Dorsolateral prefrontal cortex (tissue), 122 donors: ENCODE measurements at places on chromosomes 2 and 18.

DNA sequence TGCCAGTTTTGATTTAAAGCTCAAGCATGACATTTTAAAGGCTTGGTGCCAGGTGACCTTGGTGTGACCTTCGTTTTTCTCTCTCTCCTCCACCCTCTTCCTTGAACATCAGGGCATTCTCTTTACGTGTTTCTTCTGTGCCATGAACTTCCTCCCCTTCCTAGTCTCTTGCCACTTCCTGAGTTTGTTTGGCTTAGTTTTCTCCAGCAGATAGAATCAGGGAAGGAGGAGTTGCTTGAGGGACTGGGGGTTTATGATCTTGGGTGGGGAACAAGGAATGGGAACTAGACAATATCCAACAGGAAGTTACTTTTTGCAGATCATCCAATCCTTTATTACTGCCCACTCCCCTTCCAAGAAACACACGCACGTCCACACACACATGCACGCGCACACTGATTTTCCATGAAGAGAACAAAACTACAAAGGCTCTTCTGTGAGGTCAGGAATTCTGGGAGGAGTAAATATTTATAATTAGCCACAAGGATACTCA is 210.6 kb upstream of the EPAS1 start:
- no peak for DNase-seq

DNA sequence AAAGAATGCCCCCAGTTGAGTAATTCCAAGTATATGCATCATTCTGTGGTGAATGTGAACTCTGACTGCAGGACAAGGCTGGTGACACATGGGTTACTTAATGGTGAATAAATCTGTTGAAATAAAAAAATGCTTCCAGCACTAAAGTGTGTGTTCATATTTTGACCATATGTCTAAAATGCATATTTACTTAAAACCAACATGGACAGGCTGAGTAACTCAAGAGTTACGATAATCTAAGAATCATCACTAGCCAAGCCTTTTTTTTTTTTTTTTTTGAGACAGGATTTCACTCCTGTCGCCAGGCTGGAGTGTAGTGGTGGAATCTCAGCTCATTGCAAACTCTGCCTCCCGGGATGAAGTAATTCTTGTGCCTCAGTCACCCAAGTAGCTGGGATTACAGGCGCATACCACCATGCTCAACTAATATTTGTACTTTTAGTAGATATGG is 47.1 kb upstream of the CCBE1 start:
- no peak for DNase-seq

DNA sequence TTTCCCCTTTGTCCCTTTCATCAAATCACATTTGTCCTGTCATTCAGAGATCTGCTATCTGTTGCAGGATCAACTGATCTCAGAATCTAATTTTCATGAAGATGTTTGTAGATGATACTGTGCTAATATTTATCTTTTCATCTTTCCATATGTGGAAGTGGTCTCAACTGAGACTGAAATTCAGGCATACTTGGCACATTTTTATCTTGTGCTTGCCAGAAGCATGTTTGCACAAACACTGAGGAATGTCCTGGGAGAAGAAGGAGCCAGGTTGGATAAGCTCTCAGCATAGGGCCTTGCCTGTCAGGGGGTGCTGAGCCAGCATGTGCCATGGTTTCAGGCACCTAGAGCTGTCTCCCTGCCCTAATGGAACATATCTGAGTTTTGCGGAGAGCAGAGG is 24.5 kb upstream of the MMADHC start:
- DNase-seq = no peak

- DNase-seq = peak; percentile 73
Observed at GRCh38 chr2:127024769-127025358, 82.1 kb downstream of the BIN1 start.

- DNase-seq = no peak
Observed at GRCh38 chr2:39377226-39377939, 59.7 kb downstream of the MAP4K3 start.

GRCh38 chr2:229695961-229696360 is 18.4 kb downstream of the DNER start:
- DNase-seq = no peak

GRCh38 chr2:223043164-223043941 is 8.6 kb upstream of the KCNE4 start:
- no peak for DNase-seq

DNA sequence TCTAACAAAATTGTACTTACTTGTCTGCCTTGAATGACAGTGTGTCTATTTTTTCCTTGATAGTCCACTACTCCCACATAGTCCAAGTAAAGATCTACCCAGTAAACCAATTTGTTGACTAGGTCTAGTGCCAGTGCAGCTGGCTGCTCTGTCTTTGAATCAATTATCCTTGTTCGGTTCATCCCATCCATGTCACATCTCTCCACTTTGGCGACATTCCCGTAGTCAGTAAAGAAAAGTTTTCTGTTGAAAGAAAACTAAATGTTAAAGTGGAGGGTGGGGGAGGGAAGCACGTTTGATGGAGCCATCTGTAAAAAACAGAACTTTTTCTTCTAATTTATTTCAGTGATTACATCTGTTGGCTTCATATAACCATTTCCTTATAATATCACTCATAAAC is 1068.8 kb downstream of the LRP1B start:
- peak; percentile 35 for DNase-seq

DNA sequence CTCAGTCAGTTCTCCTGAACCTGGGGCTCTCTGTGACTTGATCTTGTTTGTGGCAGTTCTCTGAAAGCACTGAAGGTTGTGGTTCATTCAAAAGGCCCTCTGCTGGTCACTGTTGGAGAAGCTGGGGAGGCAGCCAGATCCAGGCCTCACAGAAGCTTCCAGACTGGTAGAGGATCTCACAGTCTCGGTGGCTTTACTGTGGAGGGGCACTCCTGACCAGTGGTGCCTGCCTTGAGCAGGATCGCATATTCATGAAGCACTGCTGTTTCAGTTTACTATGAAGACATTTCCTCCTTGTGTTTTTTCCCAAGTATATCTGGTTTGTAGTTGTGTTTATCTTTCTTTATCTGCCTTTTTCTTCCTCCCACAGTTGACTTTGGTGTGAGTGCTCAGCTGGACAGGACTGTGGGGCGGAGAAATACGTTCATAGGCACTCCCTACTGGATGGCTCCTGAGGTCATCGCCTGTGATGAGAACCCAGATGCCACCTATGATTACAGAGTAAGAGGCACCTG is 133.9 kb downstream of the MAP4K4 start:
- DNase-seq = peak; percentile 77

- DNase-seq = no peak
Observed at GRCh38 chr18:23827681-23828080, 138.4 kb downstream of the LAMA3 start.

DNA sequence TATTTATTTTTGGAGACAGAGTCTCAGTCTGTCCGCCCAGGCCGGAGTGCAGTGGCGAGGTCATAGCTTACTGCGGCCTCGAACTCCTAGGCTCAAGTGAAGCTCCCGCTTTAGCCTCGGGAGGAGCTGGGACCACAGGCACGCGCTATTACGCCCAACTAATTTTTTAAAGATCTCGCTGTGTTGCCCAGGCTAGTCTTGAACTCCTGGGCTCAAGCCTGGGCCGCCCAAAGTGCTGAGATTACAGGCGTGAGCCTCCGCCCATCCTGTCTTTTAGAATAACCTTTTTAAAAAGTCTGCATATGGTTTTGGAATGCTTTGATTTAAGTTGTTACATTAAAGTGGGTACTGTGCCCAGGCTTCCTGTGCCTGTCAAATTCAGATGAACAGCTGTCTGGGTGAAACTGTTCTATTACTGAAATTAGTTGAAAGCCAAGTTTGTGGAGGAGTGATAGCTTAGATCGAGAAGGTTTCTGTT is 944 bp downstream of the RAB3GAP1 start:
- no peak for DNase-seq

DNA sequence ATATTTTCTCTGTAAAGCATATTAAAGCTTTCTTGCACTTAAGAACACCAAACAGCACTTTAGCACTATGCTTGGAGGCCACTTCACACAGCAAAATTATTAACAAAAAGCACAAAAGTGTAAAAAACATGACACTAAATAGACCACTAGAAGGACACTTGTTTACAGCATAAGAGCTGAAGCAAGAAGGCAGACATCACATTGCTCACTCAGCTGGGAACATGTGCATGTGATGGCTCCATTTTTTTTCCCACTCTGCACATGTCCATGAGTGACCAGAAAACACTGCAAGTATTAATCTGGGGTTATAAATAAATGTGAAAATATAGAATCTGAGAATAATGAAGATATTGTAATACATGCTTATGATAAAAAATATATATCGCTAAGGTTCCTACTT is 103.1 kb upstream of the MAPRE2 start:
- no peak for DNase-seq

- no peak for DNase-seq
Observed at GRCh38 chr2:173452416-173452815, 97.7 kb downstream of the CDCA7 start.

DNA sequence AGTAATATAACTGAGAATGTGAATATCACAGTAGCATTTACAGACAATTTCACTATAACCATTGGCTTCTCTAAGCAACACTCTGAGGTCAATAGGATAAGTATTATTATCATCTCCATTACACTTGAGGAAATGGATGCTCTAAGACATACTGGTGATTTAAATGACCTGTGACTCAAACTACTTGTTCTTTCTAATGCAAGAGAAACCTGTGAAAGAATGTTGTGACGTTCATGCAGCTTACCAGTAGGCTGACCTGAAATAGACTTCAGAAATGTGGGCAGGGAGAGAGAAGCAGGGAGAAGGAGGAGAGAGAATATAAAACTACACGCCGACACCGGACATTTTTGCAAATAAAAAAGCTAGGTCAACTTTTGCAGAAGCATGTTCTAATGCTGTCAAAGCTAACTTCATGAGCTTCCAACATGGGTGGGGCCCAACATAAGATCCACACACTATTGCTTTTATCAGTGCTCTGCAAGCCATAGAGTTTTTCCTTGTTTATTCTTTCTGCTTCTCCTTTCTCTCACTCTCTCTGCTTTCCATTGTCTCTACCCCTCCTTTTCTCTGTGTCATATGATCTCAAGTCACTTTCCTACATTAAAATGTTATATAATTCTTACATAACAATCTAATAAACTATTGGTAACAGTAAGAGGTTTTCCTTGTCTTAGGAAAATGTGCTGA is 217.6 kb upstream of the FN1 start:
- DNase-seq = no peak

DNA sequence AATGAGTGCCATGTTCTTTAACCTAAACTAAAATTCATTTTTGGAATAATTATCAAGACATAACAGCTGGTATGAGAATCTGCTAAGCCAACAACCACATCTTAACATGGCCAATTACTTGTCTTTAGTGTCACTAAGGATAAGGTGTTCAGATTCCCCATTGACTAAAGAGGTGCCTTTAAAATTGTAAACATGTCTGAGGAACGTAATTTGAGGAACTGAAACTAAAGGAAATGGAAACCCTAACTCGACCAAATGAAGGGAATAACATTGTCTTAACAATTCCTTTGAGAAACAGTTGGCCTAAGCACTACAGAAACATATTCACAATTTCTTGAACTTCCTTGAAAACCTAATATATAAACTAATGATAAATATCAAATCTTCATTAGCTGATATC is 355.4 kb upstream of the GULP1 start:
- DNase-seq = no peak

- no peak for DNase-seq
Observed at GRCh38 chr18:59623456-59624368, 73.5 kb downstream of the CCBE1 start.

- no peak for DNase-seq
Observed at GRCh38 chr2:127515383-127515915, 10.8 kb downstream of the IWS1 start.

- DNase-seq = no peak
Observed at GRCh38 chr18:47888156-47888555, 42.3 kb downstream of the SMAD2 start.

DNA sequence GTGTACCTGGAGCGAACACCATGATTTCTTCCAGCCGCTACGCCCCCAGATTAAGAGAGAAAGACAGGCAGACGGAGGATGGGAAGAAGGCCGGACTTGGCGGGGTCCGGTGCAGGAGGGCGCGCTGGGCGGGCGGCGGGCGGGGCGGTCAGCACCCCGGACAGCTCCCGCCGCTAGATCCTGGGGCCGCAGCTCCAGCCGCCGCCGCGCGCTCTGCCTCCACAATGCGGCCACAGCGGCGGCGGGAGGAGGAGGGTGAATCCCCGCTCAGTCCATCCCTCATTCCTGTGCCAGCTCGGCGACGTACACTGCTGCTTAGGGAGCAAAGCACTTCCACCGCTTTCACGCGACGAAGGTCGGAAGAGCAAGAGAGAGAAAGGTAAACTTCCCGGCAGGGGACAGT is at the start of gene AKAIN1:
AKAIN1 (minus strand) TSS at position 226 of the 403 bp plus-strand sequence; CDS start at position 22, 204 bp downstream.
- DNase-seq = peak; percentile 36

- DNase-seq = no peak
Observed at GRCh38 chr18:50797142-50797541, 22.7 kb downstream of the MRO start.

DNA sequence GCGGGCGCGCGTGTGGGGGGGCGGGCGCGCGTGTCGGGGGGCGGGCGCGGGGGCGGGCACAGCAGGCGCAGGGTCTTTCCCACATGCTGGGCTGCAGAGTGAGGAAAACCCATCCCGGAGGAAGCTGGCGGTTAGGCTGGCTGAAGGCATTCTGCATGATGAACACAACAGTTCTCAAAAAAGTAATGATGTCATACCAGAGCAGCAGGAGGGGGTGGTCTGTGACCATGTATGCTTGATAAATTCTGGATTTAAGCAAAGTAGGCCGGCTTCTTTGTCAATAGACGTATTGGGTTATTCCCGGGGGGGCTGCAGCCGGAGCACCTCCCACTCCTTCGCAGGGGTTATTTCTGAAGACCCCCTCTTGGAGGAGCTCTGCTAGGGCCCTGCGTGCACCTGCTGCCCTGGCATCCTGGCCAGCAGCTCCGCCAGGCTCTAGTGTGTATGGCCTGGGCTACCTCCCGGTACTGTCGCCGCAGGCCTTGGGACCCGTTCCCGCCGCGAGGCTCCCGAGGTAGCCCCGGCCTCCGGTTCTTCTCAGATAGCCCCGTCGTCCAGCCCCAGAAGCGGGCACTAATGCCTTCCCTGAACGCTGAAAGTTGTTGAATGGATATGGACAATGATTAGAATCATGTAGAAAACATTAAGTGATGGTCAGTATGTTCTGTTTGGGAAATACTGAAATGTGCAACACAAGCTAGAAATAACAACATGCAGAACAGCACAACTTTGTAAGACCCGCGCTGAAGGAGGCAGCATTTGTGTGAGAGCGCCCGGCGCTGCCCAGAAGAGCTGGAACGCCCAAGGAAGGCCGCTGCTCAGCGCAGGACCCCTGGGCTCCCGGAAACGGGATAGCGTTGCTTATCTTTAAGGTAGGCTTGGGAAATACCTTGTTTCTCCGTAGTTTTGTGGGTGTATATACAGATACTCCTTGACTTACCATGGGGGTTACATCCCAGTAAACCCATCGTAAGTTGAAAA is 101.4 kb upstream of the RAB6C start:
- DNase-seq = peak; percentile 63

- DNase-seq = no peak
Observed at GRCh38 chr2:132860220-132860619, 190.2 kb upstream of the LYPD1 start.

- DNase-seq = no peak
Observed at GRCh38 chr2:54672590-54673456, 50.6 kb upstream of the EML6 start.

- DNase-seq = no peak
Observed at GRCh38 chr2:150159300-150159699, 328.2 kb downstream of the RND3 start.
